ENCODE measurements at places on chromosomes 6 and 20.

DNA sequence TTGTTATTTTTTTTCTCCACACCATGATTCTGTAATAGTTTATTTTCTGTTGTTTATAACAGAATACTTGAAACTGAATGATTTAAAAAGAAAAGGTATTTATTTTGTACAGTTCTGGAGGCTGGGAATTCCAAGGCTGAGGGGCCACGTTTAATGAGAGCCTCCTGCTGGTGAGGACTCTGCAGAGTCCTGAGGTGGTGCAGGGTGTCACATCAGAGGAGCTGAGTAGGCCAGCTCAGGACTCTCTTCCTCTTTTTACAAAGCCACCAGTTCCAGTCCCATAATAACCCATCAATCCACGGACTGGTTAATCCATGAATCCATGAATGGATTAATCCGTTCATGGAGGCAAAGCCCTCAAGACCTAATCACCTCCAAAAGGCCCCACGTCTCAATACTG, 71.6 kb downstream of the TFAP2A start:
- no peak for DNase-seq

GRCh38 chr6:127494240-127494767, 24.8 kb downstream of the MTCL3 start:
- DNase-seq, result no peak

GRCh38 chr6:157625764-157626163, 197.3 kb upstream of the SNX9 start:
- no peak for DNase-seq

- DNase-seq, result no peak
These were observed 107.2 kb downstream of the FOXC1 start for GRCh38 chr6:1716868-1717267.

- DNase-seq, result no peak
These were observed 32.8 kb upstream of the KCNQ5 start for GRCh38 chr6:72589096-72589495.

DNA sequence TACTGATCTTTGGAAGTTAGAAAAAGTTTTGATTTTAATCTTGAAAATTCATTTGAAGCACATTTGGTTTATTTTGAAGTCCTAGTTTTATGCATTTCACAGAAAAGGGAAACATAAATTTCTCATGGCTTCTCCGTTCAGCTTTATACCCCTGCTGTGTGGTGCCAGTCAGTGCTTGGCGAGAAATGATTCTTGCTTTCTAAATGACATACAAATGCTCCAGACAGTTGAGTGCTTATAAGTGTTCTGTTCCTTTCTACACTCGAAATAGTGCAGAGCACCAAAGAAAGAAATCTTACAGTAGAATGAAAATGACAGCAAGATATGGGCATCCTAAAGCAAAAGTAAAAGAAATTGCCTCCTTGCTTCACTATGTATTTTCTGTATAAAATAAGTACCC, 9.0 kb upstream of the ZNF292 start:
- no peak for DNase-seq

DNA sequence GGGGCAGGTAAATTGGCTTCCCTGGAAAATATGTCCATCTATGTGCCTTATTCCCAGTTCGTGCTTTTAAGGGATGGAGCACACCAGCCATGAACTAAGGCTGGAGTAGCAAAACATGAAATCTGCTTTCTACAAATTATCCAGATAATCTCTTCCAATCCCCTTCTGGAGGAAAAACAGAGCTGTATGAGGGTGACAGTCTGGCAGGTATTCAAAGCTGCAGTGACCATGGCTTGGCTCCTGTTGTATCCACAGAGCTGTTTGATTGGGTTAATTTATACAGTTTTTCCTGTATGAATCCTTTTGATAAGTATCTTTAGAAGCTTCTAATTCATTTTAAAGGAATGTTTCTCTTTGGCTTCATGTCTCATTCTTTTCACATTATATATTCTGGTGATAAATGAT, 144.4 kb downstream of the AIG1 start:
- DNase-seq, result no peak

DNA sequence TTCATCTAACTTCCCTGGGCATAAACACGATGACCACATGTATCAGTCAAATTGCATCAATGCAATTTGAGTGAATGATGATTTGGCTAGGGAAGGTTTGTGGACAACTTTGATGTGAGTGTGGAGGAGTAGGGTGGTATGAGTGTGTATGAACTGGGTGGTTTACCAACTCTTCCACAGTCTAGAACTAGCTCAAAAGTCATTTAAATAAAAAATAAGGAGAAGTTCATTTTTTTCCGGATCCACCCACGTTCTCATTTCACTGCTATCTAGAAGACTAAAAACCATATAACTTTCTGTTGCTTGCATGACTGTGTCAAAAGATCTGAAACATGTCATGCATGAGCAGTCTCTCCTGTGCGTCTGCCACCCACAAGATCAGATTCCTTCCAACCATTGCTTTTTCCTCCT, 23.6 kb downstream of the SLC35D3 start:
- no peak for DNase-seq

DNA sequence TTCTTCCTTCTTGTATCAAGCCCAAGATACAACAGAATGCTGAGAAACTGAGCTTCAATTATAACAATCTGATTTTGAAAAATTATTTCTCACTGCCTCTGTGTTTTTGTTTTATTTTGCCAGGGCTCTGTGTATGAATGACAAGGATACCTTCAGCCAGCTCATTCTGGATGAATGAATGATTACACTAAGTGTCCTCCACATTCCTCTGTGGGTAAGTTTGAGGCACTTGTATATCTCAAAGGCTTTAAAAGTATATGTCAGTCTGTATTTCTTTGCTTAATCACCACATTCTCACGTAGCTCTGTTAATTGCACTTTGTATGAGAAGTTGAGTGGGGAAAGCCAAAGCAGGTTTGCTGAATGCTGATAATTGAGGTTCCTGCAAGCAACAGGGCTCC, 95.1 kb downstream of the TIAM2 start:
- no peak for DNase-seq

GRCh38 chr20:49938173-49939163, 2.3 kb downstream of the RNF114 start:
- no peak for DNase-seq
